ENCODE measurements at places on chromosomes 4 and X.

GRCh38 chr4:178414881-178415446 is 972.7 kb upstream of the AGA start:
- no peak for DNase-seq

DNA sequence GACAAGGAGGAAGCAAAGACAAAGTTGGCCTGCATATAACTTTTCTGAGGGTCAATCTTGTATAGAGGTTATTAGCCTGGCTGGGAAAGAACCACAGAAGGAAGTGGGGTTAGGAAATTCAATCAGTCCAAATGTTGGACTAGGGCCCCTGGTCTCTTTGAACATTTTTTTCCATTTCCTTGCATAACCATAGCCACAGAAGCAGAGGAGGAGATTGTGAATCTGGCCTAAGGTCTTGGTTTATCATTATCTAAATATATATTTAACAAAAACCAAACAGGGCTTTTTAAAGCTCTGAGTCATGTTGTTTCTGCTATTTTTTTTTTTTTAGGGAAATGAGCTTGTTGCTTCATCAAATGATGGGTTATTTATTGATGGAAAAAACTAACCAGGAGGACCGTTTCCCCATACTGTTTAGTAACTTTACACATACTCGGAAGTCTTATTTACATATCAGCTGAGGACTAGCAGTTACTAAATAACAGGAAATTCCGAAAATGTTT is 97.7 kb upstream of the ACSL4 start:
- DNase-seq = no peak

DNA sequence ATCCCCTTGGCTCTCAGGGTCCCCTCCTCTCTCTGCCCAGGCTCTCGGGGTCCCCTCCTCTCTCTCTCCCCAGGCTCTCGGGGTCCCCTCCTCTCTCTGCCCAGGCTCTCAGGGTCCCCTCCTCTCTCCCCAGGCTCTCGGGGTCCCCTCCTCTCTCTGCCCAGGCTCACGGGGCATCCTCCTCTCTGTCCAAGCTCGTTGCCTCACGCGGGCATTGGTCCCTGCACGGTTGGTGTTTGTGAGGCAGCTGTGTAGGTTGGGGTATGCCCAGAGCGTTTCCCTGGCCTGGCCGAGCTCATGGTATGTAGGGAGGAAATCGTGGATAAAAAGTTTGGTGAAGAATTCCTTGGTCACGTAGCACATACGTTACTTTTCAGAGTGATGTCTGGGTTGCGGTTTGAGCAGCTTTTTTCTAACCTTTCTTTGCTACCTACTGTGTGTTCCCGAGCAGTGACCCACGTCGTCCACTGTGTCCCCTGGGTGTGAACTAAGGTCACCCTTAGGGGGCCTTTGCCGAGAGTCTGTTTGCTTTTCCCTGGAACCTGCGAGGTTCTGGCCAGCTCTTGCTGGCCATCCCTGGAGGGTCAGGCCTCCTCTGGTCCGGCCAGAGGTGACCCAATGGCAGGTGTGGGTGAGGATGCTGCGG is 36.6 kb downstream of the PCGF3 start:
- DNase-seq = no peak

- no peak for DNase-seq
These were observed 64.5 kb upstream of the FRAS1 start for GRCh38 chr4:77992581-77992980.

GRCh38 chrX:12494400-12495138 is 296.6 kb upstream of the PRPS2 start:
- DNase-seq = no peak

- DNase-seq = no peak
These were observed 519.5 kb downstream of the FGF13 start for GRCh38 chrX:138191998-138192397.

- DNase-seq = no peak
These were observed 78.8 kb upstream of the BANK1 start for GRCh38 chr4:101711590-101712260.

DNA sequence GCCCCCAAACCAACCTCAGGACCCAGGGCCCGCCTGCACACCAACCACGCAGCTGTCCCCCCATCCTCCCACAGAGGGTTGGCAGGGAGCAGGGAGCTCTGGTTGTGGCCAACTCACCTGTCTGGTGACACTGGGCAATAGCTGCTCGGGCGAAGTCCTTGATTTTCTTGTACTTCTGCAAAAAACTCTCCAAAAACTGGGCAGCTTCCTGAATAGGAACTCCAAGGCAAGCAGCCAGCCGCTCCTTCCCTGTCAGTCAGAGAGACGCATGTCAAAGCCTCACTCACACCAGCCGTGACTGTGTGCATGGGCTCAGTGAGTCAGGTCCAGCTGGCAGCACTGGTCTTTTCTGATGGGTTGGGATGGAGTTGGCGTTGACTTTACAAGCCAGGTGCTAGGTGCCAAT is 26.4 kb downstream of the NAT8L start:
- DNase-seq = no peak

- DNase-seq = no peak
These were observed 14.5 kb upstream of the DKK2 start for GRCh38 chr4:107050525-107051135.

DNA sequence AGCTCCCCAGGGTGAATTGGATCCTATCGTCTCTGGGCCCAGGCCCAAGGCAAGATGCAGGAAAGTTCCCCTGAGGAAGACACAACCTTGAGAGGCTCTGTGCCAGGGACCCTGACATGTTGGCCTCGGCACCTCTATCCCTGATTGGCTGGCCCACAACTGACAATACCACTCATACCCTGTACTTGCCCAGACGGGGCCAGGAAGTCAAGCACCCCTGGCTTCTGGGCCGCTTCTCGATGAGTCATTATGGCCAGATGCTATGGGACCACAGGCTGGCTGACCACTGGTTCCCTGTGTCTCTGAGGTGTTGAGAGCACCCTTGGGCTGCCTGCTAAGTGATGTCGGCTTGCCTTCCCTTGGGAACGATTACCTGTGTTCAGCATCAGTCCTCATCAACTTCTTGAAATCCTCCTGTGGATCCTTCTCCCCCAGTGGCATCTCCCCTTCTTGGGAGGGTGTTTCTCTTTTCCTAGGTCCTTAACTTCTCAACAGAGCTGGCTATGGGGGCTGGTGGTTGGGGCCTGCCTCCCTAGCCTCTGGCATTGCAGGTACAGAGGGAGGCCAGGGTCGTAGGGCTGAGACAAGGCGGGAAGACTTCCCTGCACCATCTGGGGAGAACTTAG is 54.5 kb upstream of the MAMLD1 start:
- no peak for DNase-seq

DNA sequence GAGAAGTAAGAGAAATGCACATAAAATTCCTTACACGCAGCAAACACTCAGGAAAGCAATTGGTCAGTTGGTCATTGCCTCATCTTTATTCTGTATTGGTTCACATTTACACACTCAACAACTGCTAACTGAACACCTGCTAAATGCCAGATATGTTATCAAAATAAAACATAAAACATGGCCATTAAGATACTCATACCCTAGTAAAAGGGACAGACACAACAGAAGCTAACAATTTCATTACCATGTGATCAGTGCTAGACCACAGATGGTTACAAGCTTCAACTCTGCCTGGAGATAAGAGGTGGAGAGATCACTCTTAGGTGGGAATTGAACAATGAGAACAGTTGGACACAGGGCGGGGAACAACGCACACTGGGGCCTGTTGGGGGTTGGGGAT is 26.2 kb downstream of the TEC start:
- no peak for DNase-seq

DNA sequence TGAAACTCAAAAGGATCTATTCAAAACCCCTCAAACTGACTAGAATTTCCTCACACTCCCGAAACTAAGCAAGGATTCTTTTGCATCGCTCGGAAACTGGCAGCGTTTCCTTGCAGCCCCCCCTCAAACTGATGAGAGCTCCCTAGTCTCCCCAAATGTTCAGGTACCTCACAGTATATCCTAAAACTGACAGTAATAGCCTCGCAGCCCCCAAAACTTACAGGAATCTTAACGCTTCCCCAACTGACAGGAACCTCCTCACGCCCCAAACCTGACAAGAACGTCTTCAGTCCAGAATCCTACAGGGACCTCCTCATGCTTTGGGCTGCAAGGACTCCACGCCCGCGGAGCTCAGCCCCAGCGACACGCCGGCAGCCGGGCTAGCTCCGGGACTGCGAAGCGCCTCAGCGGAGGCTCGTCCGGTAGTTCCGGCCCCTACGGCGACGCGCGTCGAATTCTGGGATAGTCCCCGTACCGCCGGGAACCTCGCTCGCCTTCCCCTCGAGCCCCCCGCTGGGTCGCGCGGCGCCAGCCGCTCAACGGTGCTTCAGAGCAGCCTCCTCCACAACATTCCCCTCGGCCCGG is 640 bp downstream of the PHF8 start:
- no peak for DNase-seq

DNA sequence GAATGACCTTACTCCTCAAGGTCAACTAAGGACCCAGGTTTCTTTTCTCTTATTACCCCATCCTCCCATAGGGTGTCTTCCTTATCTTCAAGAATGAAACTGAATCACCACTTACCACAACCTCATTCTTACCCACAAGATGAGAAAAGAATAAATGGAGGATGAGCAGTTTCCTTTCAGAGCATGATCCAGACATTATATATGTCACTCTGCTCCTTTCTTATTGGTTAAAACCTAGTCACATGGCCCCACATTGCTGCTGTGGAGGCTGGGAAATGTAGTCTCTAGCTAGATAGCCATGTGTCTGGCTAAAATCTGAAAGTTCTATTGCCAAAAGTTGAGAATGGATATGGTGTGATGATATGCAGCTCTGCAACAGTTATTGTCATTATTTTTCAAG is 62.4 kb upstream of the RAI2 start:
- DNase-seq = no peak
